Thoracic aorta (tissue), 2 donors: ENCODE measurements at places on chromosomes 16 and 17.

GRCh38 chr16:86221085-86221484 lies 289.2 kb upstream of the FOXF1 start:
- no peak for DNase-seq

DNA sequence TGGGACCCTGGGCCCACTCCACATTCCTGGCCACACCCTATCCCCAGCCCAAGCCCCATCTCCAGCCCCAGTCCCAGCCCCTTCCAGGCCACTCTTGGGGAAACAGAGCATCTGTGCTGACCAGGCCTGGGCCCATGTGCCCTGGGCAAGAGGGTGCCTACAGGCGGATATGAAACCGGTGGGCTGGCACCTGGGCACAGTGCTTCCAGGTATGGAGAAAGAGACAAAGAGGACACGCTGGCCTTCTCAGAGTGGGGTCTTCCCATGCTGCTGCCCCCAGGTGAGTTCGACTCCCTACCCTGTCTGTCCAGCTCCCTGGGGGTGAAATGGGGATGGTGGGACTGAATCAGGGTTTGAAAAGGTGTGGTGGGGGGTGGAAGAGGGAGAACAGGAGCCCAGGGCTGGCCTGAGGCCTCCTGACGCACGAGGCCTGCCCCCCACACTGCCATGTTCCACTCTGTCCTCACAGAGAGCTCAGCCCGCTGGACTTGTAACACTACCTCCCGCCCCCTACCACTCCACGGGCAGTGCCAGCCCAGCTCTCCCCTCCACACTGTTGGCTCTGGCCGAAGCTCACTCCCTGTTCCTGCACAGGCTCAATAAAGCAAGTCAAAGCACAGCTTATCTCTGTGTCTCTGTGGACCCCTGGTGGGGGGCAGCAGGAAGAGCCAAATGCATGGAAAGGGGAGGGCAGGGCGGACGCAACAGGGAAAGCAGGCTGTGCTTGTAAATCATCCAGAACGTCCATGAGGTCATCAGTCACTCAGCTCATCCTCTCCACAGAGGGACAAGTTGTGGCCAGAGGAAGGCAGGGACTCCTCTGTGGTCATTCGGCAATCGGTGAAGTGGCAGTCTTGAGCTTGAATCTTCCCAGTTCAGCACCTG lies 71.1 kb upstream of the TMEM97 start:
- no peak for DNase-seq

- no peak for DNase-seq
Measured at GRCh38 chr17:603406-604114, 111.1 kb downstream of the VPS53 start.

- no peak for DNase-seq
Measured at GRCh38 chr17:49342575-49342936, 19.5 kb downstream of the ZNF652 start.

DNA sequence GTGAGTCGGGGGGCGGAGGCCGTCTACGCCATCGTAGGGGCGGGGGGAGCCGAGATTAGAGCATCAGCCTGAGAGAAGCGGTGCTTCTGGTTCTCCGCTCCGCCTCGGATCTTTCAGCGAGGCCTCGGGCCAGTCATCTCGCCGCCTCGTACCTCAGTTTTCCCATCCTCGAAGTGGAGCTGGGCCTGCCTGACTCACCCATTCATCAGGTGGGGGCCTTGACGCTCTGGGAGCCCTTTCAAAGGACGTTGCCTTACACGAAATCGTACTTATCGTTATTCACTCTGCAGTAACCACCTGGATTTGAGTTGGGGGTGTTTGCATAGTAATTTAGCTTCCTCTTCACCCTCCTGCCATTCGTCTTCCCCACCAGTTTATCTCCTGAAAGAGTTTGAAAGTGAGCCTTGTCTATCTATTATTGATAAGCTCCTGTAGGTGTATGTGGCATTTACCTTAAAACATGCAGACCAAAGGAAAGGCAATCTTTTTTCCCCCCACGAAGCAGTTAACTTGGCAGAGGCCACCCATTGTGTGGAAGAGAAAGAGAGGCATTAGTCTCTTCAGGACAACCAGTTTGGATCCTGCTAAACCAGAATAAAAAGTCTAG lies 674 bp downstream of the TAF15 start:
- no peak for DNase-seq

DNA sequence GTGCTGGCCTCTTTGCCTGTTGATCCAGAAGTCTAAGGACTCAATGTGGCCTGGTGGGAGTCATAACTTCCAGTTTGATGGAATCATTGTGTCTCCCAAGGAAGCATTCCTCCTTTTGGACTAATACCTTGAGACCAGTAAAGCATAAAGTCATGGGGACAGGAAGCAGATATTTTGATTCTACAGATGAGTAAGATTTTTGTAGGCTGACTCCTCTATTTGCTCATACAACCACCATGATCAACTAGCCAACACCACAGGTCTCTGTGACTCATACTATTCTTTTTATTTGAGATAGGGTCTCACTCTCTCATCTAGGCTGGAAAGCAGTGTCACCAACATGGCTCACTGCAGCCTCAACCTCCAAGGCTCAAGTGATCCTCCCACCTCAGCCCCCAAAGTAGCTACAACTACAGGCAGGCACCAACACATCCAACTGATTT lies 6.2 kb downstream of the MT2A start:
- no peak for DNase-seq

- no peak for DNase-seq
Measured at GRCh38 chr17:50893183-50893993, 27.2 kb upstream of the TOB1 start.
